ENCODE measurements at places on chromosomes 5 and 9.

DNA sequence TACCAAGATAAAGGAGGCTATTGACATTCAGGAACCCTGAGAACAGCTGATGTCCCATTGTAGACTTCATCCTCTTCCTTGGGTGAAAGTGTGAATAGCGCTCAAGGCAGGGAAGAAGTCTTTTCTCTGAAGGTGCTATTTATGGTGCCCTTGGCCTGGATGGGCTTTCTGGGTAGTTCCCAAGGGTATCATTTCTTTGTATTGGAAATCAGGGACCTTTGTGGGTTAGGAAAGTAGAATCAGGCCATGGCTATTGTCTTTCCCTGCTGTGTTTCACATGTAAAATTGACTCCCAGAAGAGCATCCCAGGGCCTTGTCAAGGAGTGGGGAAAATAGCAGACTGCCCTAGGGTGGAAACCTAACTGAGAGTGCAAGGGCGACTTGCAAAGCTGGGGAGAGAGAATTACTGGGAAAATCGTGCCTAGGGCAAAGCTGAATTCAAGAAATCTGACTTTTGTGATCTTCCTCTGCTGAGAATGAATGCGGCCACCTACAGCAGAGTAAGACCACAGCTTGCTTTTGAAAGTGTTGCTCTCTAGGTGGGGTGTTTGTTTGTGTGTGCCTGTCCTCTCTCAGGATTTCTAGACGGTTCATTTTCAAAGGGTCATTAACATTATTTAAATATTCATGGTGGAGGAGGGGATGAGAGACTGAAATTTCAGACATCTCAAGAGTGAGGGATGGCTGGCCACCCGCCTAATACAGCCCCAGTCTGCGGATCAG is 160.6 kb downstream of the C9orf152 start:
- DNase-seq = no peak

DNA sequence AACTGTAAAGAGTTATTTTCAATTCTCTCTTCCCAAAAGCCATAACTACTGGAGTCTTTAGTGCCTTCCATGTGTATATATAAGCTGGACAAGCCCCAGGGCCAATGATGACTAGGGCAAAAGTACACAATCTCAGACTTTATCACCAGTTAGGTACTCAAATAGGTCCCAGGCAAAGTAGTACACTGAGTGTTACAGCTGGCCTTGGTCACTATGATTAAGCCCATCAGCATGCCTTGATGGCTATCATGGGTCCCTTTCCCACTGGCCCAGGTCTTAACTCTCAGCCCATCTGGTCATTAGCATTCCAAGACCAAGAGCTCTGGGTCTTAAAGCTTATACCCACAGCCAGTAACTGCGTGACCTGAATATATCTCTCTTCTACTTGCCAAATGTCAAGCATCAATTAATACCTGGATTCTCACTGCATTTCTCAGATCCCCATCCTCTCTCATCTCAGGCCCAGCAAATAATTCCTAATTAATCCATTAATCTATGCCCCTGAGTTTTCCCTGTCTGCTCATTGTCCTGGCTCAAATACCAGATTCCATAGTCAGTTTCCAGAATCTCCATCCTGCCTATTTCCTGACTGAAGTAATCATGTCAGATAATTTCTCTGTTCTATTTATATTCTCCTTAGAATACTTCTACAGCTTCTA is 62.3 kb downstream of the NR6A1 start:
- DNase-seq = no peak

DNA sequence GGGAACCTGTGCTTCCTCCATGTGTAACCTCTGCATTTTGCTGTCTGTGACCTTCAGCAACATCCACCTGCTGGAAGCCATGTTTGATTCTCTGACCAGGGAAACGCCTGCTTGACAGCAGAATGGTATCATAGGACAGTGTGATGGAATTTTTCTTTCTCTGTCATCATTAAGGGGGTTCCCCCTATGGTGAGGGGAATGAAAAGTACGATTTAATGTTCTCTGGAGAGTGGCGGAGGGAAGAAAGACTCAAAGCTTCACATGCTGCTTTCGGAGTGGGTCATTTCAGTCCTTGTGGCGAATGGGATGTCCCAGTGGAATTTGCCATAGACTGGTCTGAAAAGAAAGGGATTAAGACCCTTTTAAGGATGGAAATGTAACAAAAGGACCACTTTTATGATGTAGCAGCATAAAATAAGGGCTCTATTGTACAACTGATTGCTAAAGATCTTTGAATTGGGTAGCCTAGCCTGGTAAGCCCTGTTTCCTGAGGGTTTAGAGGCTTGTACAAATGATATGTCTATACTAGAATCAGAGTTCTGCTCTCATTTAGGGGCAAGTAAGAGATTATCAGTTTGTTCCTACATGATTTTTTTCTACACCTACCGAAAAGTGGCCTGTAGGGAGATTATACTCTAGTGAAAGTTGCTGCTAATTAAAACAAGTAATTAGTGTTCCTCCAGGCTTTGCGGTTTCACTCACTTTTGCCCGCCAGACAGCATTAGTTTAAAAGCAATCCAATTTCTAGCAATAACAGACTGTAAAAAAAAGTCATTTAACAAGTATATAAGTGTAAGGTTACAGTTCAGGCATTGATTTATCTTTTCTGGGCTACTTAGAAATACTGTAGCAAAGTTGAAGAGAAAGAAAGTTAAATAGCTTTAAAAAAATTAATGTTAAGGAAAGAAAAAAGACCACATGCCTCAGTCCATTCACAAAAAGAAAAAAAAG is 904.5 kb downstream of the NR2F1-AS1 start:
- no peak for DNase-seq

DNA sequence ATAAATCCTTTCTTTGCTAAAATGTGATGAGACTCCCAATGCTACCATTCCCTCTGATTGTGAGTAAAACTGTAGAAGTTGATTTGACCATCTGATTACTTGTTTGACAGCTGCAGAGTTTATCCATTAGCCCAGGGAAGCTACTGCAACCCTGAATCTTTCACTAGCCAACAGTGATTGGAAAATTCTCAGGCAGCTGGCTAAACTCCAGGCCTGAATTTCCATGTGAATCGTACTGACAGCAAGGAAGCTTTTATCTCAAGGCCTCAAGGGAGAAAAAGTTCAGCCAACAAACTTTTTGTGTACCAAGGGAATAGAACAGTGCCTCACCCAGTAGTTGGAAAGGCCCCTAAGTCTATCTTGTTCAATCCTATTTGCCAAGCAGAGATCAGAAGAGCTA is 246.7 kb upstream of the TRPM3 start:
- no peak for DNase-seq

DNA sequence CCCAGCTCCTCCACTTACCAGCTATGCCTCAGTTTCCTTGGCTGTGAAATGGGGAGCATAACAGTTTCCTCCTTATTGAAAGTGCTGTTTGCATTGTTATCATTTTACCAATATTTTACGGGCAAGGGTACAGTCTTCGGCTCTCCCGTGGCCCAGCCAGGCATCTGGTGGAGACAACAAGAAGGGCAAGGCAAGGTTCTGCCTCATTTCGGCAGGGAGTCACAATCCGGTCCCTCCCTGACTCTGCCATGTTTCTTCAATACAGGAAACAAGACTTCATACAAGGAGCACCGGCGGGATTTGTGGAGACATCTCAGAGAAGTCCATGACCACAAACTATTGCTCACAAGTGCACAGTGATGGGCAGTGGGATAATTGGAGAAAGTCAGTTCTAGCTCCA is 174.0 kb downstream of the FGF18 start:
- DNase-seq = no peak

GRCh38 chr5:10511741-10512640 is 51.9 kb upstream of the ANKRD33B start:
- DNase-seq = no peak

DNA sequence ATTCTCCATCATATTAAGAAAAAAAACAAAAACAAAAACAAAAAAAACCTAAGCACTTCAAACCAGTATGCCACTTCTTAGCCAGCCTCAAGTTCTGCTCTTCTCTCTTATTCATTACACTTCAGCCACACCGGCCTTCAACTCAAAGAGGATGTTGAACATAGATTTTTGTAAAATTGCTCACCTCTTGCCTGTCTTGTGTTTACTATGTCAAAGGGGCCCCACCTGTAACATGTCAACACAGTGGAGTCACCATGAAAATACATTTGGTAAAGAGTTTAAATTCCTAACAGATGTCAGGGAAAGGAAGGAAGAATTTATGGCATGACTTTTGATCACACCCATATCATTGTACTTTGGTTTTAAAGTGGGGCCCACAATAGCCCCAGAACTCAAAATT is 121.1 kb upstream of the GHR start:
- DNase-seq = no peak

DNA sequence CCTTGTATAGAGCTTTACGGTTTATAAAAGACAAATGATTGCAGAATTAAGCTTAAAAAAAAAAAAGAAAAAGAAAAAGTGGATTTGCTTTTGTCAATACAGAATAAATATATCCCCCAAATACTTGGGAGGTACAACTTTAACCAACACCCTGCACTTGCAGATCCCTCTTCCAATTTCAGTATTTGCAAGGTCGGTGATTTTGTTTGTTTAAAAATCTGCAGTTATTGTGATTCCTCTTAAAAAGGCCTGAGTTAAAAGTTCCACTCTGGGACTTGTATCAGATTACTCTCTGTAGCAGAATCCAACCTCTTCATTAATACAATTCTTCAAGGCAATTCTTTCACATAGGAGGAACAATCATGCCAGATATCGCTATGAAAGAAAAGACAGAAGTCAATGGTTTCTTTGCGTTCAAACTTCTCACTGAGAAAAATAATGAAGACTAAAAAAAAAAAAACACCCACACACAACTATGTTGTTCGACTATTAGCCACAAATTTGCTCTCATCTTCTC is 400.9 kb downstream of the EBF1 start:
- DNase-seq = no peak

DNA sequence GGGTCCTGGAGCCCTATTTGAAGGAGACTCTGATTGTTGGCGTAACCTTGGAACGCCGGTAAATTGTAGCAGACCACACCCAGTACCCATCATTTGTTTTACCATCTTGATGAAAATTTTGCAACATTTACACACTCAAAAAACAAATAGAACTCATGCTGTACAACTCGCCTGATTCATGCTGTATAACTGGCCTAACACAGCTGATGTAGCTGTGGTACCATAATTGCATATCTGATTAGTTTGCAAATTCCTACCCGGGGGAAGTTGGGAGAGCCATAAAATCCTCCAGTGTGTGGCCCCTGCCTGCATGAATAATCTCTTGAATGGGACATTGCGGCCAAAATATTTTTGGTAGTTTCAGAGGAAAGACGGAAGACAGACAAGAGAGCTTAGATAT is 9.7 kb downstream of the NIPAL4 start:
- no peak for DNase-seq

DNA sequence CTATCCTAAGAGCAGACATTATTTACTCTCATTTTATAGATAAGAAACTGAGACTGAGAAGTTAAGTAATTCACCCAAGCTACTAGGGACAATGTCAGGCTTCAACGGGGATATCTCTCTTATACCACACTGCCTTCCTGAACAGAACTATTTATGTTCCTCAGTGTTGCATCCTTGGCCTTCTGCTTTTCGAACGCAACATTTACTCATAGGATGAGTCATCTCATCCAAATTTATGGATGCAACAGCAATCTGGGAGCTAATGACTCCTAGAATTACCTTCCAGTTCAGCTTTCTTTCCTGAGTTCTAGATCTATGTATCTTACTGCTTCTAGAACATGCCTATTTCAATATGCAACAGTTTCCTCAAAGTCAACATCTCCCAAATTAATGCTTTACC is 103.6 kb upstream of the PAM start:
- no peak for DNase-seq

DNA sequence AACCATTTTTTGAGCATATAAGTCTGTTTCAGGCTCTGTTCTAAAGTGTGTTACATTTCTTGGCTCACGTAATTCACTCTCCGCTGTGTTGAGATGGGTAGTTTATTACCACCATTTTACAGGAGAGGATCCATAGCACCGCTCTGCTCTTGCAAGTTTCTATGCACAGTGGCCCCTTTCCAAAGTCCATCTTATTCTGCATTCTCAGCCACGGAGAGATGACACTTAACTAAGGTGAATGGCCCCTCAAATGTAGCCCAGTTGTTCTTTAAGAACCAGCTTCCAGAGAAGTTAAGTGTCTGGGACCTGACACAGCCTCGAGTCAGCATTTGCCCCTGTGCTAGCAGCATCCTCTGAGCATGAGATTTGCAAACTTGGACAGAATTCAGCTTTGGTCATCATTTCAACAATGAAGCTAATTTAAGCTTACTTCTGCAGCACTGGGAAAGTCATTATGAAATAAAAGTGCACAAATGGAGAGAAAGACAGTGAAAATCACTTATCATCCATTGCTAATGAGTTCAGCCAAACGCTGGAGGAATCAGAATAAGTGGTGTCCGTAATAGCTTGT is 61.9 kb downstream of the FAM78A start:
- DNase-seq = no peak

GRCh38 chr5:82839881-82840280 is 237.3 kb downstream of the TMEM167A start:
- no peak for DNase-seq

DNA sequence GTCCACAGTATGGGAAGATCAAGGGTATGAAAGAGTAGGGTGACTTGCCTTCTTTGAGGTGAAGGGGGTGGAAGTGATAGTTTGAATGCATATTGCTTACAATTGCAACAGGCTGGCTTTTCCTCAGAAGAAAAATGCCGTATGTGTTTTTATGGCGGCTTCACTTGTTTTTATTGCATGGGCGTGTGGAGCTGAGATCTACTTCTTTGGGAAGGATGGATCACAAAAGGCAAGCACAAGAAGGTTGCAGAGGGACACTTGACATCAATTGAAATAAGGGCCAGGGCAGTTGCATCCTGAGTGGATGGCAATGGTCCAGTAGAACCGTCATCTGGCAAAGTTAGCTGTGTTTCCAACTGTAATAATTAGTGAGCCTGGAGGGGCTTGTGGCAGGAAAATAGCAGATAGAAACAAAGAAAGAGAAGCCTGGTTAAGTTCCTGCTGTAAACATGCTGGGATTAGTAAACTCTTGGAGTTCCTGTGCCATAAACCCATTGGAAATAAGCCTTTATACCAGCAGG is 138.4 kb downstream of the NTRK2 start:
- DNase-seq = no peak

GRCh38 chr5:134131165-134131564 is 16.7 kb downstream of the TCF7 start:
- no peak for DNase-seq

DNA sequence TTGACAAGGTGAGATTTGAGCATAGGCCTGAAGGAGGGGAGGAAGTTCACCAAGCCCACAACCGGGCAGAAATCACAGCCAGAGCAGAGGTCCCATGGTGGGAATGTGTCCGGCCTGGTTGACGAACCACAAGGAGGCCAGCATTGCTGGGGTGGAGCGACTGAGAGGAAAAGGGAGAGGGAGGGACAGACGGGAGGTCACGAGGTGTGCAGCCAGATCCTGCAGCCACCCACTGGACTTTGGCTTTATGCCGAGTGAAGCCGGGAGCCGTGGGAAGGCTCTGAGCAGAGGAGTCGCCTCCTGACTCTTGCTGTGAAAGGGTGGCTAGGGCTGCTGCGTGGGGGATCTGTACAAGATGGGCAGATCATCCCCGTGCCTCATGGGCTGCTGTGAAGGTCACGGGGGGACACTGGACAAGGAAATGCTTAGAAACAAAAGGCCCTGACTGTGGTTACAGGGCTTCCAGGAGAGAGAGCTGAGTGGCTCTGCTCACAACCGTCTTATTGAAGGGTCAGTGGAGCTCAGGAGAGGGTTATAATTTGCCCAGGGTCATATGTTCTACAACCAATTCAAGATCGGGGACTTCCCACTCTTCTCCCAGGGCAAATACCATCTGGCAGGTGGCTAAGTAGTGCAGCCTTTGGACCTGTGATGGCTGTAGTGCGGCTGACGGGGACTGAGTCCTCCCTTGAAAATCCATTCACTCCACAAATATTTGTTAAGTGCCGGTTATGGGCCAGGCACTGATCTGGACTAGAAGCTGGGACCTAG is 15.6 kb upstream of the CD74 start:
- DNase-seq = no peak
